Lung (tissue), 17 donors: ENCODE measurements at places on chromosomes 6 and 20.

DNA sequence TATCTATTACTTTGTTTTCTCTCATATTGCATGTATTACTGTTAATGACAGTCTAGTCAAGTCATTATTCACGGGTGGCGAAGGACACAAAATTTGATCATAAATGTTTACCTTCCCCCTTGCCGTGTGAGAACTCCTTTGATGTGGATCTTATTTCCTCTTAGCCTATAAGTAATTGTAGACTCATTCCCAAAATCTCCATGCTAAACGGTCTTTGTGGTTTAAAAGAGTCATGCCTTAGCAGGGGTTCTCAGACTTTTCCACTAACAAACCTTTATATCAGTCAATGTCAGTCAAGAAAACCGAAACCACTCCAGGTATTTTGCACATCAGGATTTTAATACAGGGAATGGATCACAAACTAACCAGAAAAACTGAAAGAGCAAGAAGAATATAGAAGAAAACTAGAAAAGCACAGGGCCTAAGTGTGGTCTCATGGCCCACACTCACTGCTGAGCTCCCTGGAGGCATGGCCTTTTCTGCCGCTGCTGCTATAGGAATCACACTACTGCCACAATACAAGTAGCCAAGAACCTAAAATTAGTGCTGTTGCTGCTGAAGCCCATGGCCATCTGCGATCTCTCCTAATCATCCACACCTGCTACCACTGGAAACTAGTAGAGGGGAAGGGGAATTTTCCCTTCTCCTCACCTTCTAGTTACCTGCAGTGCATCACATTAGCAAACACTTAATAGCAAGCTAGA is 186.0 kb upstream of the POU3F2 start:
- no peak overlapping the region for H3K27ac ChIP-seq
- H3K36me3 ChIP-seq = no peaks in the 10 kb centered on the region
- no peaks in the 10 kb centered on the region for H3K27me3 ChIP-seq
- no peaks in the 10 kb centered on the region for H3K4me1 ChIP-seq

DNA sequence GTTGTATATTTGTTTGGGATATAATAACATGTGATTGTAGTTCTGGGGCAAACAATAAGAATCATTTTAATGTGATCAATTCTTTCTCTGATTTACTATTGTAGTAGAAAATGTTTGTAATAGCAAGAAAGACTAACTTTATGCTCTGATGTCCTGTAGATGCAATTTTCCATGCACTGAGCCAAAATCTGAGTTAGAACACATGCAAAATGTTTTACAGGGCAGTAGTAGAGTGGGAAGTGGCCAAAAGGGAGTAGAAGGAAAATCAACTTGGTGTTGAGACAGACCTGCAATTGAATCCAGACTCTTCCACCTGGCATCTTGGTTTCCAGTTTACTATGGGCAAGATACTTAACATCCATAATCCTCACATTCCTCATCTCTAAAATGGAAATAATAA is 93.5 kb upstream of the BMP5 start:
- no peak for DNase-seq
- H3K27ac ChIP-seq = no peak overlapping the region
- peaks cover 3% of the 10 kb centered on the region for H3K4me1 ChIP-seq
- H3K36me3 ChIP-seq = no peaks in the 10 kb centered on the region
- no peaks in the 10 kb centered on the region for H3K27me3 ChIP-seq
- H3K4me3 ChIP-seq = no peak overlapping the region

- peaks cover 19% of the 10 kb centered on the region for H3K4me1 ChIP-seq
- no peak overlapping the region for H3K4me3 ChIP-seq
- no peaks in the 10 kb centered on the region for H3K27me3 ChIP-seq
- no peak for DNase-seq
- H3K27ac ChIP-seq = no peak overlapping the region
These were observed 2.5 kb downstream of the LY6G6D start for GRCh38 chr6:31717499-31718222.

GRCh38 chr6:26243752-26244151 is 121.2 kb upstream of the BTN3A2 start:
- DNase-seq = no peak
- no peaks in the 10 kb centered on the region for H3K27me3 ChIP-seq
- H3K4me3 ChIP-seq = no peak overlapping the region
- no peaks in the 10 kb centered on the region for H3K36me3 ChIP-seq

GRCh38 chr20:44031001-44031574 is 116.4 kb downstream of the TOX2 start:
- H3K27me3 ChIP-seq = no peaks in the 10 kb centered on the region
- no peak overlapping the region for H3K27ac ChIP-seq
- no peak overlapping the region for H3K4me3 ChIP-seq
- H3K4me1 ChIP-seq = no peaks in the 10 kb centered on the region

DNA sequence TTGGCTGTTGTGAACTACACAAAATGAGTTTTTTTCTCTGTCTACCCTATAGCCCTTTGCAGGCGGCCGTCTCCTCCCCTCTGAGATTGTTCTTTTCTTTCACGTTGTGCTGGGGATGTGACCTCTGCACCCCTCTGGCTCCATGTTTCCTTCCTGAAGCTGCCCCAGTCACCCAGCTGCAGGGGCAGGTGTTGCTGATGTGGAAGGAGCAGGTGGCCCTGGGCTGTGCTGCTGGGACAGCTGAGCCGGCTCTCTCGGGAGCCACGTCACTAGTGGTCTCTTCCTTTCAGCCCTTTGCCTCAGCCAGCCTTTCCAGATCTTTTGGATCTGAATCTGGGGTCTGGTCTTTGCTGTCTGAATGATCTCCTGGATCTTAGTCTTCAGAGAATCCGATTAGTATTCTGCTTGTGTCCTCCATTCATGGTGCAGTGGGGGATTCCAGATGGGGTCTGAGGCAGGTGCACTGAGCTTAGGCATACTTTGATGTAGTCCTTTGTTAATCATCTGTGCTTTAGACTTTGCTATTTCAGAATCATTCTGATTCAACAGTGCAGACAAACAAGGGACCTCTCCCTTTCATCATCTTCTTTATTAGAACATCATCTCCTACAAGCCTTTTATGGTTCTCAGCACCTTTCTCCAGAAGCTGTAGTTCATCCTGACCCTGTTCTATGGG is 31.4 kb downstream of the TMEM181 start:
- no peaks in the 10 kb centered on the region for H3K4me1 ChIP-seq
- H3K27me3 ChIP-seq = no peaks in the 10 kb centered on the region
- peaks cover 4% of the 10 kb centered on the region for H3K36me3 ChIP-seq
- H3K27ac ChIP-seq = no peak overlapping the region
- H3K4me3 ChIP-seq = no peak overlapping the region

- DNase-seq = peak; percentile 40
- H3K36me3 ChIP-seq = no peaks in the 10 kb centered on the region
- no peaks in the 10 kb centered on the region for H3K4me1 ChIP-seq
These were observed 49.7 kb downstream of the JPH2 start for GRCh38 chr20:44137266-44137801.

DNA sequence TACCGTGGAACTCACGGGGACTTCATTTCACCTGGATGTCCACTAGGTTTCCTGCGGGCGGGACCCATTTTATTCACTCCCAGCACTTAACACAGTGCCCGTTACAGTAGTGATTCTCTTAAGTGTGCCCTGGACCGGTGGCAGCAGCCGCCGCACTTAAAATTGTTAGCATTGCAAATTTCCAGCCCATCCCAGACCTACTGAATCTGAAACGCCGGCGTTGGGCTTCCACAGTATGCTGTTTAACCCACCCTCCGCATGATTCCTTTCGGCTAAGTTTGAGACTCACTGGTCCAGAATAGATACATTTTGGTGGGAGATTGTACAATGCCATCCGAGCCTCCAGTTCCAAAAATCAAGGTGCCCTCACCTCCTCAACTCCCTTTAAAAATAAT is 967 bp downstream of the SMPDL3A start:
- peaks cover 8% of the 10 kb centered on the region for H3K4me1 ChIP-seq
- H3K4me3 ChIP-seq = peak overlapping the region; percentile 78

DNA sequence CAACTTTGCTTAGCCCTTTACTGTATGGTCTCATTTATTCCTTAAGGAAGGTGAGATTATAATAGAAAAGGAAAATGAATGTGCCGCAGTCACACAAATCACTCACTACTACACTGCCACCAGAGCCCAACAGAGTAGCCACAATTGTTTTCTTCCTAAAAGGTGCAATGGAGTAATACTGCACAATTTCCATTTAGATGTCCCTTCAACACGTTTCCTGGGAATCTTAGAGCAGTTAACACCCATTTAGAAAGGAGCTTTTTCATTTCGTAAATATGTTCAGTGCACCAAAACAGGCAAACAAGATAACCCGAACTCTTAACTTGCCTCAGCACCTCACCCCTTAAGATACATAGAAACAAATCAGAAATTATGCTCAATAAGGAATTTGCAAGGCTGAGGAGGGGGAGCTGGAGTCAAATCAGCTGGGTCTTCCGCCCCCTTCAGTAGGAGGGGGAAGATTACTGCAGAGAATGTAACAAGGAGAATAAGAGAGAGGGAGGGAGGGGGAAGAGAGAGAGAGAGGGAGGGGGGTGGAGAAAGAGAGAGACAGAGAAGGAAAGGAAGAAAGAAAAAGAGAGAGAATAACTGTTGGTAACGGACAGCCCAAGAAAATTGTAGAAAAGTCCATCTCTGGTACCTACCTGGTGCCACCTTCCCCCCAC is 155.5 kb downstream of the BCAS1 start:
- H3K27me3 ChIP-seq = no peaks in the 10 kb centered on the region
- H3K4me3 ChIP-seq = no peak overlapping the region
- peak overlapping the region; percentile 69 for H3K27ac ChIP-seq
- H3K36me3 ChIP-seq = no peaks in the 10 kb centered on the region
- peak; percentile 87 for DNase-seq

- DNase-seq = peak; percentile 74
- H3K27me3 ChIP-seq = no peaks in the 10 kb centered on the region
- H3K4me3 ChIP-seq = no peak overlapping the region
These were observed 224.3 kb upstream of the TSHZ2 start for GRCh38 chr20:52747845-52748284.

GRCh38 chr6:43150051-43150751 is 20.9 kb upstream of the SRF start:
- no peaks in the 10 kb centered on the region for H3K4me1 ChIP-seq
- peaks cover 32% of the 10 kb centered on the region for H3K36me3 ChIP-seq
- H3K27ac ChIP-seq = no peak overlapping the region
- no peaks in the 10 kb centered on the region for H3K27me3 ChIP-seq
- no peak overlapping the region for H3K4me3 ChIP-seq
- peak; percentile 59 for DNase-seq

DNA sequence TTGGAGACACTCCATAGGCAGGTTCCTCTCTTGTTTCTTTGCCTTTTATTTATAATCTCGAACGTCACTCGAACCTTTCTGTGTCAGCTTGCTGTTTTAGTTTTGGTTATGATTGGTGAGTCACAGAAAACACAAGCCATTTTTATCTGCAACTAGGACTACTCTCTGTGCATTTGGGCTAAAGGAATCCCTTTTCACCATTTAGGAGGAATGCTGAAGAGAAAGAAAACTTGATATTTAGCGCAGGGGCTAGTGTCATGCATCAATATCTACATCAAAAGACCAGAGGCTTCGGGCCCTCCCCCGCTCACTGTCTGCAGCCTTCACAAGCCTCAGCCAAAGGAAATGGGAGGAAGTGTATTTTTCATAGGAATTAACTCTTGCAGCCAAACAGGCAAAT is 507.8 kb upstream of the CITED2 start:
- H3K4me3 ChIP-seq = no peak overlapping the region
- DNase-seq = no peak

DNA sequence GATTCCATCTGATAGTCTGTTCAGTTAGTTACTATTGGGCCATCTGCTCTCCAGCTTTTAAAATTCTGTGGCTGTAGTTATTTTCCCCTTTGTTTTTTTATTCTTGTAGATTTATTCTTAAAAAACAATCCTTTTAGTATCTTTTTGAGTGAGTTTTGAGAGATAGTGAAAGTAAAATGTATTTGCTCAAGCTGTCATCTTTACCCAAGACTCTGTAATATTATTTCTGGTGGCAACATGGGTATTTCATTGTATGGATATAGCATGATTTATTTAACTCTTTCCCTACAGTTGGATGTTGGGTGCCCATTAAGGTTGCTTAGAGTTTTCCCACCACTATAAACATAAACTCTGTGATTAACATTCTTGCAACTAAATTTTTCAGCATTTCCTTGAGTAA is 24.6 kb downstream of the STK4 start:
- no peaks in the 10 kb centered on the region for H3K27me3 ChIP-seq
- no peak for DNase-seq
- no peak overlapping the region for H3K27ac ChIP-seq

DNA sequence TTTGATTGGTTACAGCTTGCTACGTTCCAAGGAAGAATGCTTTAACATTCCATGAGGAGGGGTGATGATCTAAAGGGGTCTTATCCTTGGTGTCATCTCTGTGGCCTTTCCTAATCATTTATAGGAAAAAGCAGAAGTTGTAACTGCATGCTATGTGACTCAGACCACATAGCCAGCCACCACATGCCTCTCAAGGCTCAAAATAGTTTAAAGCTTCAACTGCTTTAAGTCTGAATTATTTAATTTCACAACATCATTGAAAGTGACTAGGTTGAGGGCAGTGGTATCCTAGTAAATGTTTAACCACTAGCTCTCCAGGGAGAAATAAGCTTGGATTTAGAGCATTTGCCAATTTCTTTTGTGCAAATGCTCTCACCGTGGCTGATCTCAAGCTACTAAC is 29.7 kb downstream of the MC3R start:
- DNase-seq = no peak
- H3K27me3 ChIP-seq = no peaks in the 10 kb centered on the region
- no peak overlapping the region for H3K4me3 ChIP-seq
- no peak overlapping the region for H3K27ac ChIP-seq

- no peak overlapping the region for H3K4me3 ChIP-seq
- no peaks in the 10 kb centered on the region for H3K27me3 ChIP-seq
- H3K4me1 ChIP-seq = no peaks in the 10 kb centered on the region
- DNase-seq = no peak
- peaks cover 14% of the 10 kb centered on the region for H3K36me3 ChIP-seq
These were observed 24.5 kb upstream of the TCFL5 start for GRCh38 chr20:62885896-62886708.

- no peaks in the 10 kb centered on the region for H3K4me1 ChIP-seq
- H3K27ac ChIP-seq = no peak overlapping the region
- peaks cover 33% of the 10 kb centered on the region for H3K27me3 ChIP-seq
These were observed 238.2 kb downstream of the ERMARD start for GRCh38 chr6:169989594-169989993.

DNA sequence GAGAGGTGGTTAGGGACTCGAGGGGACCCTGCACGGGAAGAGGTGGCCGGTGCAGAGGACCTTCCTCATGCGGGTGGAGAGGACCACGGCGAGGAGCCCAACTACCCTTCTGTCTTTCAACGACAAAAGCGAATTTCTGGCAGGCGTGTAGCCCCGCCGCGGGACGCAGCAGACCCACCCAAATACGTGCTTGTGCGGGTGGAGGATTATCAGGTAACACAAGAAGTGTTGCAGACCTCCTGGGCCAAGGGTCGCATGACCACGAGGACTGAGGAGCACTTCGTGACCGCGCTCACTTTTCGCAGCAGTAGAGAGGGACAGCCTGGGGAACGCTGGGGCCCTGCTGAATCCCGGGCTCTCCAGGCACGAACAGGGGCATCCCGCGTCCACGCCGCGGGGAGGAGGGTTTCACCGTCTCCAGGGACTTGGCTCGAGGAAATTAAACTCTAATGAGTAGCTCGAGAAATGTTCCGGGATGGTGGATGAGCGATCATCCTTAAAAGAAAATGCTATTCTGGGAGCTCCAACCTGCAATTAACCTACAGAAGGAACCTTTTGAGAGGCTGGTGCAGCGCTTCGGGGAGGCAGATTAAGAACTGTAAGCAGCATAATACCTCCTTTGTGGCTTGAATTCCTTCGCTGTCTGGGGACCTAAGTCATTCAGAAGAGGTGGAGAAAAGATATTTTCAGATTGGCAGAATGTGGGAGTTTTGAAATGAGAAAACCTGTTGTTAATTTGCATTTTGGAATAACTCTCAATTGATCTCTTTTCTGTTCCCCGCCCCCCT is 804 bp downstream of the C6orf141 start:
- no peaks in the 10 kb centered on the region for H3K36me3 ChIP-seq
- H3K27ac ChIP-seq = no peak overlapping the region
- DNase-seq = peak; percentile 31
- peaks cover 19% of the 10 kb centered on the region for H3K4me1 ChIP-seq
- H3K4me3 ChIP-seq = peak overlapping the region; percentile 15
